ENCODE measurements at places on chromosomes 13 and 19.
A peak's percentile ranks its signal among the peaks of the same experiment; 100 is the strongest.

- DNase-seq = peak; percentile 78
These were observed 5.5 kb upstream of the SAE1 start for GRCh38 chr19:47124937-47125668.

DNA sequence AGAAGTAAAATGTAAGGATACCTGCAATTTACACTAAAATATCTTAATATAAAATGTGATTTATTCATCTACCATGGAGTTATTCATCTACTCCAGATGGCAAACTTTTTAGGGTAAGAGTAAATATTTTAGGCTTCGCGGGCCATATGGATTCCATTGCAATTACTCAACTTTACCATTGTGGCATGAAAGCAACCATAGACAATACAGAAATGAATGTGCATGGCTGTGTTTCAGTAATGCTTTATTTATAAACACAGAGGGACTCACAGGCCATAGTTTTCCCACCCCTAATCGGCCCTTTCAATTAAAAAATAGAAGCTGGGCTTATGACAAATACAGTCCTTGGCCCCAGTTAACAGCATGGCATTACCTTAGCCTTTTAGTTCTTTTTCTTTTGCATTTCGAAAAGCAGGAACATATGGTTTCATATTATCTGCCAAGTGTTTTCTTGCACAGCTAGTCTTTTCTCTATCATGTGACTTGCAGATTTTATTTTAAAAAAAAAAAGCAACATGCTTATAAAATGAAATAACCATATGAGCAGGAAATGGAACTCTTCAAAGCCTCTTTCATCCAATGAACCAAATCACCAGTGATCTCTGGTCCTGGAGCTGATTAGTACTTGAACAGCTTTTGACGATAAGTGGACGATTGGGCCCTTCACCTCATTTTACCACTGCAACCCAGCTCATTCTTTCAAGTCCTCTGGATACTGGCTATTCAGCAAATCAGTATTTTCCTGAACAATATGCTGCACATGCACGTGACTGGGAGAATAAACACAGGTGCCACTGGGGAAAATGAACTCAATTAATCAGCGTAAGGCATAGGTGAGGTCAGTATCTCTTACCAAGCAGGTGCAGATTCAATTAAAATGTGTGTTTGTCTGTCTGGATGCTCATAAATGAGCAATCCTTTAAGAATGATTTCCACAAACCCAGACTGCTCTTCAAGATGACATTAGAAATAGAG, 63.9 kb downstream of the LHFPL6 start:
- peak; percentile 67 for DNase-seq

DNA sequence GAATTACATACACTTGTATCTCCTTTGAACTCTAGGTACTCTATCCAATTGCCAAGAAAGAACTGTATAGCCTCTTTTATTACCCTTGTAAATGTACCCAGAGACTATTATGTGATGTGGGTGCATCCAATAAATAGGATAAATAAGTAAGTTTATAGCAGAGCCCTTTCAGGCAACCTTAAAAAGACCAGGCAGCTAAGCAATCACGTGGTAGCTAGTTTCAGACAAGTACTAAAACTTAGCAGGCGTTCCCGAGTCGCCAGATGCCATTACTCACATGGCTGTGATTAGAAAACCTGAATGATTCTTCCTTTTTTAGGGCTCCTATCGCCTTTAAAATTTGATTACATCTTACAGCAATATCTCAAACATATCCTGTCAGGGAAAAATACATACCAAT, 1303.0 kb downstream of the EFNB2 start:
- peak; percentile 11 for DNase-seq

- no peak for DNase-seq
These were observed 1.9 kb upstream of the ZNF580 start for GRCh38 chr19:55638864-55639359.

- DNase-seq = no peak
These were observed 26.1 kb upstream of the N4BP2L1 start for GRCh38 chr13:32453981-32454380.

GRCh38 chr13:79692846-79693245, 211.9 kb downstream of the NDFIP2 start:
- no peak for DNase-seq

GRCh38 chr19:53872762-53873161, 5.1 kb downstream of the MYADM start:
- DNase-seq = no peak

- DNase-seq = no peak
These were observed 2.1 kb upstream of the FDX2 start for GRCh38 chr19:10317857-10318462.

DNA sequence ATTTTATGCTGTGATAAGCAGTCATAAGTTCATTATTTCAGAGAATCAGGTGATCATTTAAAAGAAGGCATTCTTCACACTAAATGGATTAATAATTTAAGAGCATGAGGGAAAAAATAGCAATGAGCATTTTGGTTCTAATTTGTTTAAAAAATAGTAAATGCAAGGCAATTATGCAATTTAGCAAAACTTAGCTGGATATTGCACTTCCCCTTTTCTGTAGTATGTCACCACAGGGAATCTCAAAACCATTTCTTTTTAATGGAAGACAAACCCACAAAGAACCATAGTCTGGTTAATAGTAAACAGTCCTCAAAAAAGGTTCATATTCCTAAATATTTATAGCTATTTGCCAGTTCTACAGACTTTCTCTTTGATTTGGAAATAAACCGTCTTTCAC, 30.2 kb downstream of the COG6 start:
- DNase-seq = no peak

DNA sequence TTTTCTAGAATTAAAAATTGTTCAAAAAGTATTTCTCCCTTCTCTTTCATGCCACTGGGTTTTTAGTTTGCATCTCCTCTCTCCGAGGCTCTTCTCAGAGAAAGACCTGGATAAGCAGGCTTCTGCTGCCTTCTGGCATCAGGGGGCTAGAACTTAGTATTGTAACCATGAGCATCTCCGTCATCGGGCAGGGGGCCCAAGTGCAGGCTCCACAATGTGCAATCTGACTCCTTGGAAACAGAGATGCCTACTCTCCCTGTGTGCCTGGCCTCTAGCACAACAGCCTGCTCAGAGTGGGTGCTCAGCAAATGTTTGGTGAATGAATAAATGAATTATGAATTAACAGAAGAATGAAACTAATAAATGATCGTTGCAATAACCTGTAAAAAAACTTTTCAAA, 45.6 kb upstream of the MTIF3 start:
- DNase-seq = no peak
